ENCODE measurements at places on chromosomes 13 and 19. TPM values are rescaled to one million over a fixed set of nuclear protein-coding genes. Genes with fewer than 3 reads are reported as not detected.

Gene ZNF579
- total RNA-seq, result 4.4 TPM

Gene AMH
- 2.0 TPM for total RNA-seq

Gene ZNF541
- total RNA-seq, result under 0.01 TPM

Gene ZIC5
- not detected for total RNA-seq

Gene CD22
- 1.4 TPM for total RNA-seq

Gene LILRB2
- total RNA-seq, result not detected

Gene NKG7
- not detected for total RNA-seq

Gene ZSCAN4
- not detected for total RNA-seq

Gene PSG1
- total RNA-seq, result under 0.01 TPM

Gene FLT3
- total RNA-seq, result not detected

Gene PSG5
- 0.20 TPM for total RNA-seq

Gene MICU2
- total RNA-seq, result 24.0 TPM

Gene FBXO27
- total RNA-seq, result 2.2 TPM

Gene ZNF667
- 0.98 TPM for total RNA-seq

Gene CRB3
- not detected for total RNA-seq

Gene OR10H1
- not detected for total RNA-seq

Gene PSG6
- total RNA-seq, result not detected

Measured in subcutaneous preadipocyte (primary cell).